ENCODE measurements at places on chromosomes 3 and 15.

- DNase-seq: no peak
Observed at GRCh38 chr3:119703820-119704531, 1.2 kb downstream of the CFAP91 start.

- DNase-seq: no peak
Observed at GRCh38 chr15:70198441-70199123, 100.9 kb upstream of the TLE3 start.

GRCh38 chr15:33788906-33789540 lies 179.3 kb upstream of the CHRM5 start:
- no peak for DNase-seq

- DNase-seq: no peak
Observed at GRCh38 chr3:44661189-44661588, 12.7 kb downstream of the ZNF35 start.

- DNase-seq: no peak
Observed at GRCh38 chr3:41424543-41425300, 225.4 kb downstream of the CTNNB1 start.

All from muscle of arm (tissue), 14 donors.